M059J (cell line): ENCODE measurements at places on chromosomes 3 and 15. TPM values are rescaled to one million over a fixed set of nuclear protein-coding genes. Genes with fewer than 3 reads are reported as not detected.

- no peak for DNase-seq
These were observed 116.9 kb upstream of the ABHD17C start for GRCh38 chr15:80578206-80578595.

GRCh38 chr3:145882436-145882835 lies 278.5 kb downstream of the PLOD2 start:
- DNase-seq: no peak

GRCh38 chr15:33001926-33002325 lies 192.6 kb downstream of the FMN1 start:
- no peak for DNase-seq

DNA sequence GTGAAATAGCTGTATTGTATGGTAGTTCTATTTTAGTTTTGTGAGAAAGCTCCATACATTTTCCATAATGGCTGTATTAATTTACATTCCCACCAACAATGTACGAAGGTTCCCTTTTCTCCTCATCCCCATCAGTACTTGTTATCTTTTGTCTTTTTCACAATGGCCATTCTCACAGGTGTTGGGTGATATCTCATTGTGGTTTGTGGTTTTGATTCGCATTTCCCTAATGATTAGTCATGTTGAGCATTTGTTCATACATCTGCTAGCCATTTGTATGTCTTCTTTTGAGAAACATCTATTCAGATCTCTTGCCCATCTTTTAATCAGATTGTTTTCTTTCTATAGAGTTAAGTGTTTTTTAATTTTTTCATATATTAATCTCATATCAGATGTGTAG lies 931.9 kb downstream of the IGSF11 start:
- no peak for DNase-seq

GRCh38 chr3:60553144-60553543 lies 698.1 kb downstream of the FHIT start:
- DNase-seq: no peak

GRCh38 chr15:70768257-70768883 lies 5.0 kb upstream of the UACA start:
- no peak for DNase-seq

DNA sequence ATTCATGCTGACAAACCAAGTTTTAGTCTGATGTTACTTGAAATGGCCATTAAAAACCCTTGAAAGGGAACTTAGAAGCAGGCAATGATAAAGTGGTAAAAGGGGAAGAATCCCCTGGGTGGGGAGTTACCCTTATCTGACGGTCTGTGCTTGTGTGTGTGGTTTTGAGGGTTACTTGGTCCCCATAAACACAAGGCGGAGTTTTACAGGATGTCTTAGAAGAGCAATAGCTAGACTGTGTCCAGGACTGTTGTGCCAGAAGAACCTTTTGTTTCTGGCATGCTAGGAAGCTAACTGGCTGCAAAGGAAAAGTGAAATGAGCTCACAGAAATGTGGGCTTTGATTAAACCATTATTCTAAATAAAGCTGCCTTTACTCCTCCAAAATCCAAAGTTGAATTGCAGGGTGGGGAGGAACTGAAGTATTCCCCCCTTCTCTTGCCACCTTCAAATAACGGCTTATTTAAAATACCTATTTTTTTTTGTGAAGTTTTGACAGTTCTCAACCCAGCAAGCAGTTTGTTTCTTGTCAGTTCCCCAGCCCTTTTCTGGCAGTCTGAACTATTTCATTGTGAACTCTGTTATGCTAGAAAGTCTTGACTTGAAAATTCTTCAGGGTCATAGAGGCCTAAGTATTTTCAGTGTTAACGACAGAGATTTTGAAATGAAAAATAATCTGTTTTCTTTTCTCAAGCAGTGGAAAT lies 443.5 kb downstream of the OTOL1 start:
- DNase-seq: no peak

DNA sequence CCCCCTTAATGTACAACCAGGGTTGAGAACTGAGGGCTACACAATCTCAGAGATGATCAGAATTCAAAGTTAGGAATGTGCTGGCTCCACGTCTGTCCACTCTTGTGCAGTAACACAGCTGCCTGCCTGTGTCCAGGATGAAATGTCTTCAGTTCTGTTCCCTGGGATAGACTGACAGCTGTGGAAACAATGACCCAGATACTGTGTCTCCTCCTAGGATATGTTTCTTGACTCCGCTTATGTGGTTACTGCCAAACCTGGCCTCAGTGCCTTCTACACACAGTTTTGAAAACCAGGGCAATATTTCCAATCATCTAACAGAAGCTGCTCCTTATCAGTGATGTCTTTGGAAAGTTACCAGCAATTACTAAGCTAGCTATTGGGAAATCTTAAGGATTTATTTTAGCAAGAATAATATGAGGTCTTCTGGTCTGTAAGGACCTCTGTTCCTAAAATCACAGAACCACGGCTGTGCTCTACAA lies 67.6 kb downstream of the NOX5 start:
- DNase-seq: peak; percentile 33

GRCh38 chr15:93121973-93122910 lies 33.2 kb upstream of the RGMA start:
- DNase-seq: no peak

- DNase-seq: no peak
These were observed 23.4 kb upstream of the ZFAND6 start for GRCh38 chr15:80036071-80036470.

- DNase-seq: peak; percentile 61
These were observed 2.0 kb downstream of the CCR5 start for GRCh38 chr3:46372492-46373359.

DNA sequence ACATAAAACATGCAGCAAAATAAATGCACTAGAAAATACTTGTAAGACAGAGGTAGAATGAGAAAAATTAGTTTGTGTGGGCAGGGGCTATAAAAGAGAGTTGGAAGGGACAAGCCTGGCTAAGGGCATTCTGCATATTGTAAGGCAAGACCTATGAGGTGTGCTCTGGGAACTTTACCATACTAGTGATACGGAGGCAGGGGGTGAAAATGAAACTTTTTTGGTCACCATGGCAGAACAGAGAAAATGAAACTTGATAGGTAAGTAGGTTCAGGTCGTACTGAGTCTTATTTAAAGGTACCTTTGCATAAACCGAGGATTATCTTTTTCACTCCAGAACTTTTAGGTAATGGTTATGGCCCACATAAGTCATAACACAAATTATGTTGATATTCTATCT lies 74.7 kb upstream of the ACKR4 start:
- DNase-seq: no peak

DNA sequence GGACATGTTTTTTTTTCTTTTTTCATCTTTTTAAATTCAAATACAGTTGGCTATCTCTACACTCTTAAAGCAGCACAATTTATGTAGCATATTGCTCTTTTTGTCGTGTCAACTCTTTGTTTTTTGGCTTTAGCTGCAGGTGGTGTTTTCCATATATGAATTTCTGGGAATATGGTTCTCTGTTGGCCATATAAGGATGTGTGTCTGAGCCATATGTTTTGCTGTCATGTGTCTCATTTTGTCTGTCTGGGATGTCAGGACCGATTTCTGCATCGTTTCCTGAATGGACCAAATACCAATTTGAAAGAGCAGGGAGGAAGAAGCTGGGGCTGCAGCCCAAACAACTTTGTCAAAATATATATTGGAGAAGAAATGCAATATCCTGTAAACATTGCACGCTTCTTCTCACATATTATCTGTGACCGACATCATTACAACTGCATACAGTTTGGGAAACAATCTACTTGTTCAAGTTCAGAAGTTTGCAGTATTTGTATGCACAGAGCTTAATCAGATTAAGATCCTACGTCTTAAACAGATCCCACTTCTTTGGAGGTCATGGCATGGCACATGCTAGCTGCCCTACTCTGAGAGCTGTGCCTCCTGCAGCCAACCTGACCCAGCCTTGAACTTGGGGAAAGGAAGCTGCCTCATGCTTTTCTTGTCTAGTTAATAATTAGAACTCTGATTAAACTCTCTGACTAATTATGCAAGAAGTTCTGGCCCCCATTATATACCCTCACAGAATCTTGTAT lies 4.0 kb upstream of the SATB1 start:
- DNase-seq: no peak

GRCh38 chr15:48781481-48782081 lies 29.3 kb downstream of the CEP152 start:
- DNase-seq: no peak

DNA sequence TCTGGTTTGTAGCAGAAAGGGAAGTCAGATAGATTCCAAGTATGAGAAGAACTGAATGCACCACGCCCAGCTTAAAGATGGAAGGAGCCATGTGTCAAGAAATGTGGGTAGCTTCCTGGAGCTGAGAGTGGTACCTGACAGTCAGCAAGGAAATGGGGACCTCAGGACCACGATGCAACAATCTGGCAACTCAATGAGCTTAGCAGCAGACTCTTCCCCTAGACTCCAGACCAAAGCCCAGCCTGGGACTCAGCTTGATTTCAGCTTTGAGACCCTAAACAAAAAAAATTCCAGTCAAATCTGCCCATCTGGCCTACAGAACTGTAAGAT lies 24.4 kb downstream of the MIX23 start:
- no peak for DNase-seq

The EHD4 gene
- 21.8 and 28.6 TPM in 2 replicates for total RNA-seq

The IGDCC3 gene
- not detected in 2 replicates for total RNA-seq

The EIF2A gene
- 227 and 268 TPM in 2 replicates for total RNA-seq

The CAMK2N2 gene
- 1.1 TPM in 1 of 2 replicates, not detected in the other for total RNA-seq

The CD96 gene
- 0.05 and 0.22 TPM in 2 replicates for total RNA-seq

The PLS1 gene
- 13.9 and 17.1 TPM in 2 replicates for total RNA-seq

The SLC51A gene
- total RNA-seq: not detected in 2 replicates
